ENCODE measurements at places on chromosomes 3 and 15.

GRCh38 chr3:49163609-49164008, 2.5 kb downstream of the CCDC71 start:
- no peak for DNase-seq

DNA sequence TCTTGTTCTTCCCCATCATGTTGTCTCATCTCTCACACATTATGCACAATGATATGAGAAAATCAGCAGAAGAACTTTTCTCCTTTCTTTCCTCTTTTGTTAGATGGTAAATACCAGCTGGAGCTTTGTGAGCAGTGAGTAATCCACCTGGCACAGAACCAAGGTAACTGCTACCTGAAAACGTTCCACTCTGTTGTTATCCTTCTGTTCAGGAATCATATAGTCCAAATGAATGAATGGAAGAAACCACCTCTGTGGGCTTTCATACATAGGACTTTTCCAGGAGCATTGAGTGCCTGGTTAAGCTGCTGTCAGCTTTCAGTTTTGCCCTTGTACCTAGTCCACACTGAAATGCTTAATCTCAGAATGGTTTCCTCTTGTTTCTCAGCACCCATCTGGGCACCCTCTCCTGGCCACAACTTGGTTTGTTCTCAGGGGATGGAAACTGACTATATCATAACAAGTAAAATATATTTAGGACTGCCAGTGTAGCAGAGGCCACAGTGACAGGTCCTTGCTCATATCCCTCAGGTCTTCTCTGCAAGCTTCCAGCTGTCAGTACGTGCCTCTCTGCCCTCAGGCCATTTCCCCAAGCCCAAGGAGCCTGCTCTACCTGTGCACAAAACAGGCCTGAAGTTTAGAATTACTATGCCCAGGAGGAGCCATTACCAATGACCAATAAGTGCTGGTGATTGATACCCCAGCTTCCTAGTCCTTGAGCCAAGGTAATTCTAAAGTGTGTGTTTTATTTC, 23.5 kb upstream of the SLC4A7 start:
- DNase-seq: no peak

DNA sequence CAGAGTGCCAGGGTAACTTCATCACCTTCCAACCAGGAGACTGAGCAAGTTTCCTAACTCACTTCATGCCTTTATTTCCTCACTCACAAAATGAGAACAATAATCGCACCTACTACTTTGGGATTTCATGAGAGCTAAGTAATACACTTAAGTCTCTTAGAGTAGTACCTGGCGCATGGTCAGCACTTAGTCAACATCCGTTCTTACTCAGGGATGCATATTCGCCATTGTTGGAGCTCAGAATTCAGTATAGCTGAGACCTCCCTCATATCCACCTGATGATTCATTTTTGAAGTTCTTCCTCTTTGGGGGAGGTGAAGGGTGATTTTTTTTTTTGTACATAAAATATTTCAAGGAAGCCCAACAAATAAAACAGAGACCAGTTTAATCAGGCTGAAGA, 188.2 kb downstream of the AGBL1 start:
- DNase-seq: no peak

GRCh38 chr3:40720863-40721262, 196.1 kb downstream of the ZNF621 start:
- no peak for DNase-seq

DNA sequence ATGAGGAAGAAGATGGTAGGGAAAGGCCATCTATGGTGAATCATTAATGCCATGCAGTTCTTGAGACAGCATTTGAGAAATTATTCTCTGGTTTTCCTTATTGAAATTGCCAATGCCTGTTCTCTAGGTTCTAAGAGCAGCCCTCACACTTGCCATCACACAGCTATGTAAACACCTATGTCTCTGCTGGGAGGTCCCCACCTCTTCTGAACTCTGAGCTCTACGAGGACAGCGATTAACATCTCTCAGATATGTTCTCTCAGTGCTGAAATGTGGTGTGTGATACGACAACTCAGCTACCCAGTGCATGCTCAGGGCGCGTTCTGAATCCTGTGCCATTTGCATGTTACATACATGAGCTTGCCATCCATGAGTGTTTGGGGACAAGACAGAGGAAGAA, 131.3 kb upstream of the CTDSPL start:
- DNase-seq: no peak

DNA sequence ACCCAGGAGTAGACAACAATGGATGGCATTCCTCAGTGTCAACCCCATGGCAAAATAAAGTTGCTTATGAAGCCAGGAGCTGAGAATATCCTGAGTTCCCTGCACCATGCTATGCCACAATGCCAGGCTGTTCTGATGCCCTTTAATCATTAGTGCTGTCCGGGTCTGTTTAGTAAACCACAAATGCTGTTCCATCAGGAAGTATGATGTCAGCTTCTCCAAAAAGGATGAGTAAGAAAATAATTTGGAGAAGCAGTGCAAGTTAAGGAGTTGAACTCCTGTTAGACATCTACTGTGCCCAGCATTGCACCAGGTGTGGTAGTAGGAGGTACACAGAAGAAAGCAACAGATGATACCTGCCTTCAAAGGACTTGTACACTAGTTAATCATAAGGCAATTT, 67.9 kb upstream of the GUCA1C start:
- no peak for DNase-seq
